ENCODE measurements at places on chromosomes 16 and 17.

DNA sequence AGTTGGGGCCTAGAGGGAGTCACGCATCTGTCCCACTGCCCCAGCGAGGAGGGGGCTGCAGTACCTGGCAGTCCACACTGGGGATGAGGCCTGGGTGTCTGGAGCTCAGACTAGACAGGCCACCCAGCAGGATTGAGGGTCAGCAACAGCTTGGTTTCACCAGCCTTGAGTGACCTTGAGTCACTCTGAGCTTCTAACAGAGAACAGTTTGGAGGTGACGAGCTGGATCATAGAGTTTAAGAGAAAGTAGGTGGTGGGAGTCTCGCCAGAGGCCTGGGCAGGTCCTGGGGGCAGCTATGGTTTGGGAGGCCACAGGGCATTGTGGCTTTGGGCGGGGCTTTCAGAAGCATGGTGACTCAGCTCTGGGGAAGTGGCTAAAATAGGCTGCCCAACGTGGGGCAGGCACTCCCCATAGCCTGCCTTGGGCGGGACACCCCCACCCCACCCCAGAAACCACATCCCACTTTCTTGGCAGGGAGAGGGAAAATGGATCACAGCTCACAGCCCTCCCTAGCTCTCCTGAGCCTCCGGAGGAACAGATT lies 20.5 kb downstream of the CDC42EP4 start:
- peak overlapping the region; percentile 87 for H3K27ac ChIP-seq
- no peaks in the 10 kb centered on the region for H3K36me3 ChIP-seq
- no peaks in the 10 kb centered on the region for H3K27me3 ChIP-seq
- peaks cover 28% of the 10 kb centered on the region for H3K4me1 ChIP-seq

DNA sequence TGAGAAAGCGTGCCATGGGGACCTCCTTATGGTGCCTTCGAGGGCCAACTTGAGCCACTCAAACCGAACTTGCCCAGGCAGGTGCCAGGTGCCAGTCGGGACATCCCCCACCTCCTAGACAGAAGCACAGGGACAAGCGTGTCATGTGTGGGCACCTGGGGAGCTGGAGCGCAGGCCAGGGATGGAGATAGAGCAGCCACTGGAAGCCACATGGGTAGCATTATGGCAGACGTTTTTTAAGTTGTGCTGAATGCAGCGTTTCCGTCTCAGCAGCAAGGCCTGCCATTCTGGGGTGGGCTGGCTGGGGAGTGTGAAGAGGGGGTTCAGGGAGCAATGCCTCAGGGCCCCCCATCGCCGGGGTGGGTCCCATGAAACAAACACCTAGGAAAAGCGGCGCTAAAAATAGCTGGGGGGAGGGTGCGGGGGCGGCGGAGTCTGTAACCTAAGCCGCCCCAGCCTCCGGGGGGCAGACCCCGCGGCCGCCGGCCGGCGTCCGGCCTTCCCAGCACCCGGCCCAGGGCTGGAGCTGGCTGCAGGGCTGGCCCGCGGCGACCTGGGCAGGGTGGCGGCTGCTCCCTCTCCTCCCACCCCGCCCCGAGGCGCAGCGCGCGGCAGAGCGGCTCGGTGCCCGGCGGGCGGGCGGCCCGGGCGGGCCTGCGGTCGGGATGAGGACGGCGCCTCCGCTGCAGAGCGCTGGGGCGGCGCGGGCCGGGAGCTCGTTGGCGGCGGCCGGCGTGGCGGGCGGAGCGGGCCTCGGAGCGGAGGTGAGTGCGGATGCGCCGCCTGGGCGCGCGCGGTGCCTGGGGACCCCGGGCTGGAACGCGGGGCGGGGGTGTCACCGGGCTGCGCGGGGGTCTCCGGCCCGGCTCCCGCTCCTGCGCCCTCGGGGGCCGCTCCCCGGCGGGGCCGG lies at the start of gene ZNF469:
Gene ZNF469, plus strand, starts transcription at position 469 of the 910 bp plus-strand sequence. CDS start 44,512 bp downstream, outside the sequence.
- no peaks in the 10 kb centered on the region for H3K4me1 ChIP-seq
- H3K27ac ChIP-seq: peak within 1 kb of the TSS; percentile 63
- no peaks in the 10 kb centered on the region for H3K27me3 ChIP-seq
- no peaks in the 10 kb centered on the region for H3K36me3 ChIP-seq

GRCh38 chr17:65054602-65055001 lies 1.9 kb downstream of the GNA13 start:
- no peaks in the 10 kb centered on the region for H3K27me3 ChIP-seq
- H3K4me3 ChIP-seq: peak overlapping the region; percentile 88
- no peaks in the 10 kb centered on the region for H3K36me3 ChIP-seq
- H3K4me1 ChIP-seq: peaks cover 12% of the 10 kb centered on the region

- H3K36me3 ChIP-seq: no peaks in the 10 kb centered on the region
- no peaks in the 10 kb centered on the region for H3K4me1 ChIP-seq
- no peaks in the 10 kb centered on the region for H3K27me3 ChIP-seq
- H3K4me3 ChIP-seq: no peak overlapping the region
- H3K27ac ChIP-seq: no peak overlapping the region
- DNase-seq: no peak
These were observed 328.6 kb downstream of the MAP2K6 start for GRCh38 chr17:69743091-69743490.

GRCh38 chr17:12122075-12122474 lies 101.4 kb downstream of the MAP2K4 start:
- no peaks in the 10 kb centered on the region for H3K36me3 ChIP-seq
- DNase-seq: no peak
- H3K4me3 ChIP-seq: no peak overlapping the region
- no peaks in the 10 kb centered on the region for H3K27me3 ChIP-seq
- H3K4me1 ChIP-seq: no peaks in the 10 kb centered on the region

DNA sequence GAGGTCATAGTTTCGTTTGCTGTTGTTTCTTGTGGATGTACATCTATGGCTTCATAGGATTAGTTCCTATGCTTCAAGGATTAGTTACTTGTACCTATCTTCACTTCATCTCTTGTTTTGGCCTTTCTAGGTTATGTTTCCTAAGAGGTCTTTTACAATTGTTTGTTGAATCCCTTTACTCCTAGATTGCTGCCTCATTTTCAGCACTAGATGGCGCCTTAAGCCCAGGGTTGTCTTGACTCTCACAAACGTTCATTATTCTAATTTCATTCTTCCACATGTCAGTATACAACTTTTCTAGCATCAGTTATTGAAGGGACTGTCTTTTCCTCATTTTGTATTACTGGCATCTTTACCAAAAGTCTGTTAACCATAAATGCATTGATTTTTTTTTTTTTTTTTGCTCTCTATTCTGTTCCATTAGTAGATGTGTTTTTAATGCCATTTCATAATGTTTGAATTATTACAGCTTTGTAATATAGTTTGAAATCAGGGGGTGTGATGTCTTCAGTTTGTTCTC lies 45.0 kb upstream of the NACA2 start:
- no peak overlapping the region for H3K4me3 ChIP-seq
- H3K27me3 ChIP-seq: no peaks in the 10 kb centered on the region
- no peak overlapping the region for H3K27ac ChIP-seq
- H3K4me1 ChIP-seq: no peaks in the 10 kb centered on the region
- peaks cover 3% of the 10 kb centered on the region for H3K36me3 ChIP-seq

All from uterus (tissue), 4 donors.